ENCODE measurements at places on chromosomes 4 and X.
A peak's percentile ranks its signal among the peaks of the same experiment; 100 is the strongest.

DNA sequence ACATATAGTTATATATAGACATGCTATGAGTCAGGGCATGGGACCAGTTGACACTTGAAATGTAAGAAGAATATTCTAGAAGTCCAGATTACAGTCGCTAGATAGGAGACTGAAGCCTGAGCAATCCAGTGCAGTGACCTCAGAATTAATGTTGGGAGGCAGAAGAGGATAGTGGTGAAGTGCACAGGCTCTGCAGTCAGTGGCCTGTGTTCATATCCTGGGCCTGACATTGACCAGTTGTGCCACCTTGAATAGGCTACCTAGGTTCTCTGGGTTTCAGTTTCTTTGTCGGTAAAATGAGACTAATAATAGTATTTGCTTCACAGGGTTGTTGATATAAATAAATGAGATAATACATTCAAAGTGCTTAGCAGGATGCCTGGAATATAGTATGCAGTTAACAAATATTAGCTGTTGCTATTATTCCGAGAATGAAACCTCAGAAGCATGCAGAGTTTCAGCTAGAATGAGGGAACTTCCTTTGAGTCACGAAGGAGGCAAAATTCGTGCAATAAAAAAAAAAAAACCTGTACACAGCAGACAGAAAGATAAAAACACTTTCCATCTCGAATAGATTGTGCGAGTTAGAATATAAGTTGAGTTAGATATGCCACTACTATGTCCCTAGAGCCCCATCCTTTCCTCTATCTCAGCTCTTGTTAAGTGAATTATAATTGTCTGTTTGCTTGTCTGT, 4.0 kb upstream of the SH2D1A start:
- peak; percentile 53 for DNase-seq

DNA sequence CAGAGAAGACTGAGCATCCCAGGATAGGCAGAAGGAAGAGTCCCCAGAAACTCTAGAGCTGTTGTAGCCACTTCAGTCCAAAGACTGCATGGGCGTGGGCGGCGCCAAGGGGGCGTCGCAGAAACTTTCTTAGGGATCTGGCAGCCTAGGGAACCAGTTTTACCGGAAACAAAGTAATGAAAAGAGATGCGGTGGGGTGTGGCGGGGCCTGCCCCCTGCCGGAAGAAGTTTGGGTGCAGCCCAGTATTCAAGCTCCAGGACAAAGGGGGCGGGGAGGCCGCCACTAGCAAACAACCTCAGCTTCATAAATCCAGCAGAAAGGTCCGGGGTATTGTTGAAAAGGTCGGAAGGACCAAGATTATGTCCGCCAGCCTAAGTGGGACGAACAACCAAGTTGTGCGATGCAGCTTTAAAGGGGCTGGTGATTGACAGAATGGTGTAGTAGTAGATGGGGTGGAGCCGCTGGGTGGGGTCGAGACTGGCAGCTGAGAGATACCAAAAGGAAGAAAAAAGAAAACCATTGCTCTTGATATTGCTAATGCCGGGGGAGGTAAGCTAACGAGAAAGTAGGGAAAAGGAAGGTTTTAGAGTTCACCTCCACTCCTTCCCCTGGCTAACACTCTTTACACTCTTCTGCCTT, 190.5 kb downstream of the RRAGB start:
- DNase-seq = peak; percentile 50

DNA sequence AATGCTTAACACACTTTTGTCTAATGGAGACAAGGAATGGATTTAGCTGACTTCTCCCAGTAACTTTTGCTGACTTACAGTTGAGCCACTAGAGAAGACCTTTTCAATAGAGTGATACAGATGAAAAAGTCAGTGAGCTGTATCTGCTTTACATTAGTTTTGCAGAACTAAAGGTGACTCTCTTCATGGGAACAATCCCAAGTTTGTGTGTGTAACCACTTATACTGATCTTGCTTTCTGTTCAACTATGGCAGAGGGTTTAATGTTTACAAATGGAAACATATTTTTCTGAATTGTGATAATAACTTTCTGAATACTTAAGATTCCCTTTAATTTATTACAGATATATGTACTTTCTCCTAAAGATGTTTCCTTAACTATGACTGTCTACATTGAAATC, 182.6 kb upstream of the PUDP start:
- DNase-seq = no peak

- DNase-seq = peak; percentile 57
These were observed at the start of gene GDI1 for GRCh38 chrX:154436983-154437752. Gene GDI1, plus strand, starts transcription at chrX:154437154. Its CDS starts 101 bp downstream, at chrX:154437255.

- no peak for DNase-seq
These were observed 276.3 kb upstream of the DKK2 start for GRCh38 chr4:107312366-107312765.

- DNase-seq = no peak
These were observed 14.8 kb downstream of the USP38 start for GRCh38 chr4:143199503-143199902.

GRCh38 chrX:15744181-15744867, 6.3 kb downstream of the CA5B start:
- DNase-seq = no peak

- no peak for DNase-seq
These were observed 589 bp upstream of the NEUROG2 start for GRCh38 chr4:112516471-112517066.

DNA sequence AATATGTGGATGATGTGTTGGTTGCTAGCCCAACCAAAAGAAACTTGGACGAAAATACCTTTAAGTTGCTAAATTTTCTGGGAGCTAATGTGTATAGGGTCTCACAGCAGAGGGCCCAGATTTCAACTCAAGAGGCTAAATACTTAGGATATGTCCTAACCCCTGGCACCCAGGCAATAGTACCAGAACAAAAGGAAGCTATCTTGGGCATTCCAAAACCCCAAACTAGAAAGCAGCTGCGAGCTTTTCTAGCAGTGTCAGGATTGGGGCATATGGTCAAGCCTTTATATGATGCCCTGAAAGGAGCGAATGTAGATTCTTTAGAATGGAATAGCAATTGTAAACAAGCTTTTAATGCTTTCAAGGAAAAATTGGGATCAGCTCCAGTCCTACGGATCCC, 10.6 kb downstream of the CXCL2 start:
- DNase-seq = no peak

DNA sequence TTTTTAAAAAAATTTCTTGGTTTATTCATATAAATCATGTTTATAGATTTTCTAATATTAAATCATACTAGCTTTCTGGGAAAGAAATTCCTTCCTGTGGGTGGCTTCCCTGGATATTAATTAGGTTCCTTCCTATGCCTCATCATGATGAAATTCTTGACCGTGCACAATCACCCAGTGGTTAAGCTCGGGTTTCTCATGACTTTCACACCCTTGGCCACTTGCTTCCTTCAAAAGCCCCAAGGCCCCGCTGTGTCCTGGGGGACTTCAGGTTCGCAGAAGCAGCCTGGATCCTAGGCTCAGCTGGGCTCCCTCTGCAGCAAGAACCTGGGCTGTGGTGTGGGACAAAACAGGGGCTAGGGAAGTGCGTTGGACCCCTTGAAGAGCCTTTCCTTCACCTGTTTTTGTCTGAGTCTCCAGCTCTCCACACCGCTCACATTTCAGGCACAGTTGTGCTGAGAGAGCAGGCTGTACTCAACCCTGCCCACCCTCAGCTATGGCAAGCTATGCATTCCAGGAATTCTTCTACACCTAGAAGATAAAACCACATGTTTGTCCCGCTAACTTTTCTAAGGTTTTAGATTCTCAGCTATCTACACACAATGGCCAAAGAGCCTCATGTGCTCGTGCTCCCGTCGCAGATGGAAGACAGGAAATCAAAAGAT, 48.9 kb upstream of the TMSB15B start:
- no peak for DNase-seq

GRCh38 chr4:7423801-7424552, 10.8 kb downstream of the PSAPL1 start:
- no peak for DNase-seq

Data from activated CD4-positive, alpha-beta T cell treated with anti-CD3 and anti-CD28 coated beads, Interleukin-2, Interleukin-6, amounts not matched to agents 100 ng/mL and 50 ng/mL, durations not matched to agents 16 hours and 8 hours (primary cell).